Activated naive CD4-positive, alpha-beta T cell treated with anti-CD3 and anti-CD28 coated beads for 36 hours (primary cell): ENCODE measurements at places on chromosomes 1 and 21.

DNA sequence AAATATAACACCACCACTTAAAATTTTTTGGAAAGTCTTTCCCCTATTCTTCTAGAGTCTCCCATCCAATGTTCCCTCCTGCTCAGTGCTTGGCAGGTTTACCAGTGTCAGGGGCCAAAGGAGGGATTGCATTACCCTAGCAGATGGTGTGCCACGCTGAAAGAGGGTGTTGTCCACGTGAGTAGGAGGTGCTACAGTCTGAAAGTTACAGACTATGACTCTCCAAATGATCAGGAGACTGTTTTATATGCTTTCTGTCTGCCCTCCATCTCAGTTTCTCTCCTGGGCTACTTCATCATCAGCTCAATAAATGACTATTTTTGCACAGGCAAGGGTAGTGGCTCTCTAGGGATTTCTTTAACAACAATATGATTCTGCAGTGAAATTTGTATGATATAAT is 31.3 kb upstream of the ANGPTL7 start:
- H3K27ac ChIP-seq: no peak overlapping the region
- peaks cover 9% of the 10 kb centered on the region for H3K4me1 ChIP-seq
- no peak overlapping the region for H3K4me3 ChIP-seq
- no peaks in the 10 kb centered on the region for H3K27me3 ChIP-seq
- DNase-seq: no peak

- H3K27me3 ChIP-seq: no peaks in the 10 kb centered on the region
- H3K27ac ChIP-seq: peak overlapping the region; percentile 92
- peaks cover 2% of the 10 kb centered on the region for H3K36me3 ChIP-seq
- peak; percentile 62 for DNase-seq
- peaks cover 22% of the 10 kb centered on the region for H3K4me1 ChIP-seq
Observed at GRCh38 chr1:1677718-1678580, 14.6 kb downstream of the SLC35E2B start.

- H3K4me3 ChIP-seq: no peak overlapping the region
- no peak for DNase-seq
- H3K4me1 ChIP-seq: peaks cover 21% of the 10 kb centered on the region
- H3K27me3 ChIP-seq: no peaks in the 10 kb centered on the region
Observed at GRCh38 chr1:156475568-156476500, 24.7 kb downstream of the MEF2D start.

- no peak overlapping the region for H3K27ac ChIP-seq
- H3K36me3 ChIP-seq: no peaks in the 10 kb centered on the region
- no peak overlapping the region for H3K4me3 ChIP-seq
- no peaks in the 10 kb centered on the region for H3K4me1 ChIP-seq
- no peak for DNase-seq
Observed at GRCh38 chr21:25870084-25870483, 135.3 kb downstream of the GABPA start.

- peaks cover 9% of the 10 kb centered on the region for H3K27me3 ChIP-seq
- H3K27ac ChIP-seq: no peak overlapping the region
- H3K4me3 ChIP-seq: no peak overlapping the region
- no peak for DNase-seq
- no peaks in the 10 kb centered on the region for H3K36me3 ChIP-seq
Observed at GRCh38 chr1:30418061-30418938, 305.1 kb downstream of the MATN1 start.

- no peaks in the 10 kb centered on the region for H3K36me3 ChIP-seq
- H3K4me3 ChIP-seq: no peak overlapping the region
- no peak overlapping the region for H3K27ac ChIP-seq
- H3K4me1 ChIP-seq: no peaks in the 10 kb centered on the region
- no peak for DNase-seq
Observed at GRCh38 chr1:114033216-114033706, 54.0 kb downstream of the OLFML3 start.

GRCh38 chr1:226792368-226792767 is 53.3 kb upstream of the ITPKB start:
- H3K4me1 ChIP-seq: peaks cover 11% of the 10 kb centered on the region
- DNase-seq: no peak
- H3K36me3 ChIP-seq: no peaks in the 10 kb centered on the region
- H3K4me3 ChIP-seq: no peak overlapping the region

DNA sequence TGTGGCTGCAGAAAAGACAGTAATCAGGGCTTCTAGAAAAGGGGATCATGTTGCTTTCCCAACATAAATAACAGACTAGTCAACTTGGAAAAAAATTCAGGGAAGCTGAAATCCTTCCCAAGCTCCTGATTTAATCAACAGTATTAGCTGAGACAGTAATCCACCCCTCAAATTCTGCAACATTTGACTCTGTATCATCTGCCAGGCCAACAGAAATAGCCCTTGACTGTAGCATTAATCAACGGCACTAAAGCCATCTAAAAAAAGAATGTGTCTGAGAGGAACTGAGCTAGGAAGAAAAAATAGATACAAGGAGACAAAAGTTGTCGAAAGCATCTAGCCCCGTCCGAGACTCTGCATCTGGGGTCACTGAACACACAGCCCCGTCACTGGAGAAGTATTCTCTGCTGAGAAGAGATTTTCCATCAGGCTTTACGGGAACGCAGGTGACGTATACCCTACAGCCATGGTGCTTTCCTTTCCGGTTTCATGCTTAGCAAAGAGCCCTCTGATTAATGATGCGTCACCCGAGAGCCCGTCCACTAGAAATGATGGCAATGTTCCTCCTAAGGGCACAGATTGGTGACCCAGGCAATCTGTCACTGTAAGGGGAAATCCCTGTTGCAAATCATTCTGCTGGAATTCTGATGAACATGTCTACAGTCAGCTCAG is 42.1 kb upstream of the TP53BP2 start:
- no peaks in the 10 kb centered on the region for H3K27me3 ChIP-seq
- no peak overlapping the region for H3K4me3 ChIP-seq
- H3K4me1 ChIP-seq: no peaks in the 10 kb centered on the region
- H3K27ac ChIP-seq: no peak overlapping the region
- no peak for DNase-seq
- no peaks in the 10 kb centered on the region for H3K36me3 ChIP-seq

GRCh38 chr1:47378147-47378546 is 37.9 kb upstream of the FOXE3 start:
- DNase-seq: no peak
- no peak overlapping the region for H3K4me3 ChIP-seq
- H3K4me1 ChIP-seq: no peaks in the 10 kb centered on the region

- DNase-seq: no peak
- H3K27me3 ChIP-seq: peaks cover 5% of the 10 kb centered on the region
- H3K4me1 ChIP-seq: no peaks in the 10 kb centered on the region
- H3K4me3 ChIP-seq: no peak overlapping the region
Observed at GRCh38 chr21:31987696-31988095, 114.9 kb downstream of the HUNK start.

DNA sequence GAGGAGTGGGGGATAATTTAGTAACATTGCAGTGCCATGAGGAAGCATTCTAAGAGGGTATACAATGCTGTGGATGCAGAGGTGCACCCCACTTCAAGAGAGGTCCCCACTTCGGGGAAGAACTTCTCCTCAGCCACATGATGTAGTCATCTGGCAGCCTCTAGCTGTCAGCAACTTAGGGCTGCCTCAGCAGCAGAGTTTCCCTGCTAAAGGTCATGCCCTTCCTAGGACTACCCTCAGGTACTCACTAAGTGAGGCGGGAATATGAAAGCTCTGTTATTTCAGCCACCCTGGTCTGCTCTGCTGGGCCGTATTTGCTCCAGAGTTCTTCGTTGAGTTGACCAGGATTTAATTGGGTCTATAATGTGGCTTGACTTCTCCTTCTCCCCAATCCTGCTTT is 41.9 kb upstream of the NGF start:
- no peaks in the 10 kb centered on the region for H3K4me1 ChIP-seq
- peaks cover 2% of the 10 kb centered on the region for H3K27me3 ChIP-seq
- DNase-seq: no peak
- no peak overlapping the region for H3K27ac ChIP-seq
- H3K36me3 ChIP-seq: no peaks in the 10 kb centered on the region

DNA sequence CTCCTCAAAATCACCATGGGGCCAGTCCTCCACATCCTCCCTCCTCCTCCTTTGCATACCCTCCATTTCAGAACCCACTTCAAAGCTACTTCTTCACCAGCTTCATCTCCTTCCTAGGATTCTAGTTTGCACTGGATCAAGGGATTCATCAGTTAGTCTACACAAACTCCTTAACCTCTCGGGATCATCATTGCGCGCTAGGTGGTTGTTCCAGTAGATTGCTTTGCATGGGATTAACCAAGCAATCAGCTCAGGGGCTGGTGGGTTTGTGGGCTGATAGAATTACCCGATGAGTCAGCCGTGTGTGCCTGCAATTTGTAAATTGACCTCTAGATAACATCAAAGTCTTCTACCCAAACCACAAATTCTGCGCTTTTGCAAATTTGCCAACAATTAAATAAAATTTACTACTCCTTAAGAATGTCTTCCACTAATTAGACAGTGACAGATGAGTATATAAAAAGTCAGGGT is 7.7 kb downstream of the KANK4 start:
- H3K27ac ChIP-seq: no peak overlapping the region
- peaks cover 4% of the 10 kb centered on the region for H3K27me3 ChIP-seq
- no peaks in the 10 kb centered on the region for H3K36me3 ChIP-seq
- H3K4me1 ChIP-seq: no peaks in the 10 kb centered on the region
- DNase-seq: no peak
- H3K4me3 ChIP-seq: no peak overlapping the region

GRCh38 chr1:178021950-178022349 is 52.1 kb upstream of the SEC16B start:
- no peaks in the 10 kb centered on the region for H3K4me1 ChIP-seq
- H3K4me3 ChIP-seq: no peak overlapping the region
- peaks cover 8% of the 10 kb centered on the region for H3K27me3 ChIP-seq
- H3K36me3 ChIP-seq: peaks cover 2% of the 10 kb centered on the region
- DNase-seq: no peak

GRCh38 chr1:165495858-165496205 is 48.0 kb upstream of the LRRC52 start:
- no peaks in the 10 kb centered on the region for H3K4me1 ChIP-seq
- no peak for DNase-seq
- H3K27me3 ChIP-seq: peaks cover 3% of the 10 kb centered on the region

- peaks cover 31% of the 10 kb centered on the region for H3K27me3 ChIP-seq
- no peak overlapping the region for H3K27ac ChIP-seq
- H3K4me1 ChIP-seq: no peaks in the 10 kb centered on the region
- DNase-seq: no peak
- no peak overlapping the region for H3K4me3 ChIP-seq
Observed at GRCh38 chr1:20233866-20234265, 47.5 kb upstream of the PLA2G2C start.

DNA sequence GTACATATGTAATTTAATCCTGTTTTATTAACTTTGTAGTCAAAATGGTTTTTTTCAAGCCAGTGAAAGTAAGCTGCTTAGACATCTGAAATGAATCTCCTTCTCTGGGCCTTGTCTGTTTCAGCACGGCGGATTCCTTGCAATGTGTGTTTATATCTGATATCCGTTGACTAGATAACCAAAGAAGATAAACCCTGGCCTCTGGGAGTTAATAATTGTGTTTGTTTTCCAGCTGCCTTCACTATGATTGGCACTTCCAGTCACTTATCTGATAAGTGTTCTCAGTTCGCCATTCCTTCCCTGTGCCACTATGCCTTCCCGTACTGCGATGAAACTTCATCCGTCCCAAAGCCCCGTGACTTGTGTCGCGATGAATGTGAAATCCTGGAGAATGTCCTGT is 63.5 kb upstream of the UBE2U start:
- no peak overlapping the region for H3K27ac ChIP-seq
- no peak overlapping the region for H3K4me3 ChIP-seq
- DNase-seq: no peak
- no peaks in the 10 kb centered on the region for H3K36me3 ChIP-seq

DNA sequence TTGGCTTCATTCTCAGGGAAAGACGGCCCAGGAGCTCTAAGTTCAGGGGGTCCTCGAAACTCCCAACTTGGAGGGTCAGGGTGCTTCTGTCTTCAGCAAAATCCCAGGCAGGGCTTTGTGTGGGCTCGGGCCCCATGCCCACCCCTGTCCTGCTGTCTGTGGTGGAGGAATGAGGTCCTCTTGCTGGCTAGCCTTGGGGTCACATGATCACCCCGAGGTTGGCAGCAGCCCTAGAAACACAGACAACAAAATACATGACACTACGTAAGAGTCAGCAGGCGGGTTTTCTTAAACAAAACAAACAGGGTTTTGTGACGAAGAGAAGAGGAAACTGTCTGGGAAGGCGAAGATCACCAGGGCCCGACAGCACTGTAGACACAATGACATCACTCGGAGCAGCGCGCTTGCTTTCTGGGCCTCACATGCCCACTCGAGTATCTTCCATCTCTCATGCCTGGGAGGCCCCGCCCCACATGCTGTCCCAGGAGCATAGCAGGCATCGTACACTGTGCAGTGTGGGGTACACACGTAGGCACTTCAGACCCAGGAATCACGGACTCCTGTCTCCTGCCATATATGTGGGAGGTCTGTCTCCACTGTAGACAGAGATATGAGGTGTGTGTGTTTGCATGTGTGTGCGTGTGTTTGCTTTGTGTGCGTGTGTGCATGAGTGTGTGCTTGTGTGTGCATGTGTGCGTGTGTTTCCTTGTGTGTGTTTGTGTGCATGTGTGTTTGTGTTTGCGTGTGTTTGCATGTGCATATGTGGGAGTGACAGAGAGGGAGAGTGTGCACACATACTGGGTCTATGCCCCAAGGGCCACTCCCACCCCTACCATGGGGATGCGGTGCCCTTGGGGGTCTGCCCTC is 94.7 kb downstream of the SIK1 start:
- H3K4me1 ChIP-seq: no peaks in the 10 kb centered on the region
- no peak for DNase-seq
- no peaks in the 10 kb centered on the region for H3K27me3 ChIP-seq
- H3K27ac ChIP-seq: no peak overlapping the region

GRCh38 chr1:83790446-83790845 is 208.5 kb downstream of the TTLL7 start:
- no peak overlapping the region for H3K4me3 ChIP-seq
- H3K27me3 ChIP-seq: no peaks in the 10 kb centered on the region
- no peaks in the 10 kb centered on the region for H3K36me3 ChIP-seq
